ENCODE measurements at places on chromosomes 1 and 21. TPM values are rescaled to one million over a fixed set of nuclear protein-coding genes. Genes with fewer than 3 reads are reported as not detected.

Gene KCND3
- 3.0 TPM for total RNA-seq

Gene MRPL24
- total RNA-seq = 6.8 TPM

Gene SLC25A34
- 31.0 TPM for total RNA-seq

Gene PPIAL4G
- not detected for total RNA-seq

Gene FAM131C
- not detected for total RNA-seq

Gene ZMPSTE24
- total RNA-seq = 39.2 TPM

Gene ALPL
- total RNA-seq = 1.9 TPM

Gene AGPAT3
- 59.9 TPM for total RNA-seq

Gene TDRD5
- not detected for total RNA-seq

Gene C4BPA
- 4.4 TPM for total RNA-seq

Gene LCE1D
- total RNA-seq = not detected

Gene TRIM67
- not detected for total RNA-seq

Gene RHEX
- total RNA-seq = not detected

Gene AMY2B
- total RNA-seq = 34.3 TPM

Gene NT5C1A
- not detected for total RNA-seq

Gene LCK
- 4.5 TPM for total RNA-seq

Gene MYOM3
- total RNA-seq = 3.3 TPM

Gene ERICH3
- 6.4 TPM for total RNA-seq

Gene CFAP141
- not detected for total RNA-seq

Gene ESRRG
- 1.5 TPM for total RNA-seq

Gene UTS2
- not detected for total RNA-seq

Gene HMCN1
- total RNA-seq = 1.1 TPM

Gene KCNE2
- not detected for total RNA-seq

Gene CTSK
- total RNA-seq = 23.3 TPM

Gene CYYR1
- total RNA-seq = 6.6 TPM

Gene ADGRB2
- total RNA-seq = 4.2 TPM

Gene CYP4B1
- total RNA-seq = 77.8 TPM

Gene RASSF5
- total RNA-seq = 14.0 TPM

Gene KIF26B
- total RNA-seq = 0.41 TPM

Gene BCAN
- total RNA-seq = 0.95 TPM

Gene BEND5
- total RNA-seq = 1.9 TPM

Gene ISG15
- 36.0 TPM for total RNA-seq

Gene FCRL2
- 10.8 TPM for total RNA-seq

Gene OR2L2
- total RNA-seq = 1.5 TPM

Gene CRYBG2
- total RNA-seq = 2.8 TPM

Gene RIPPLY3
- 0.27 TPM for total RNA-seq

Gene CFAP126
- not detected for total RNA-seq

Gene FCGR1A
- 2.9 TPM for total RNA-seq

Gene ATP6V1G3
- total RNA-seq = not detected

Gene S100A7A
- total RNA-seq = not detected

Gene CACNA1S
- total RNA-seq = not detected

Gene TMCO1
- total RNA-seq = 151 TPM

Gene SLC6A17
- total RNA-seq = 0.14 TPM

Gene THEM5
- not detected for total RNA-seq

Gene KHDRBS1
- total RNA-seq = 83.4 TPM

Gene SLAMF9
- not detected for total RNA-seq

Gene SHISAL2A
- 3.2 TPM for total RNA-seq

All from transverse colon (tissue), 4 donors.